ENCODE measurements at places on chromosomes 1 and 21. TPM values are rescaled to one million over a fixed set of nuclear protein-coding genes. Genes with fewer than 3 reads are reported as not detected.

NPL gene
- 0.06 TPM for total RNA-seq

NLRP3 gene
- 7.4 TPM for total RNA-seq

TDRKH gene
- total RNA-seq: 7.4 TPM

ARMH1 gene
- total RNA-seq: not detected

LRRC38 gene
- not detected for total RNA-seq

NBPF6 gene
- total RNA-seq: not detected

SPATA46 gene
- total RNA-seq: not detected

CFAP107 gene
- total RNA-seq: not detected

EFNA1 gene
- total RNA-seq: 26.3 TPM

SELP gene
- total RNA-seq: not detected

RBM8A gene
- 228 TPM for total RNA-seq

KCND3 gene
- not detected for total RNA-seq

USH2A gene
- not detected for total RNA-seq

DNA sequence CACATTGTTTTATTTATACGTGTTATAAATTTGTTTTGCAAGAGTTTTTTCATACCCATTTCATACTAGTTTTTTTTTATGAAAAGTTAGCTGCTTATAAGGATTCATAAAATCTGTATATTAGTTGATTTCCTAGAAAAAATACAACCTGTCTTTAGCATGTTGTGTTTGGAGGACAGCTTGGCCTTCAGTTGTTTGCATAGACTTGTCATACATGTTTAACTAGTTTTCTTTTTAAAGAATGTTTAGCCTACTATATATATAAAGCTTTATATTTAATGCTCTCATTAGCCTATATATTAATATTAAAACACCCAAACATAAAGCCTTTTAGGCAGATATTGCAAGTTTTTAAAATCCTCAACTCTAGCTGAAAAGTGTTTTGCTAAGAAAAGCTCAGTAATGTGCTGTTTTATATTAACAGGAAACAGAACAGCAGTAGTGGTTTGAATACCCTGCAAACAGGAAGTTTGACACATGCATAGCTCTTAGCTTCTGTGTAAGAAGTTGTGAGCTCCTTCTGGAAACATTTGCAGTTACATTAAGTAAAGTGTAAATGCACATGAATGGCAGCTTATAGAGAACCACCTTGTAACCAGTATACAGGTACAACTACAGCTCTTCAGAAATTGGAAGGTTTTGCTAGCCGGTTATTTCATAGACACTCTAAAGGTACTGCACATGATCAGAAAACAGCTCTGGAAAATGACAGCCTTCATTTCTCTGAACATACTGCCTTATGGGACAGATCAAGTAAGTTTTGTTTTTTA lies at the start of gene PRKACB:
Gene PRKACB, plus strand, starts transcription at position 476 of the 770 bp plus-strand sequence. Its CDS starts 91 bp downstream, at position 567.
- DNase-seq: peak; percentile 26

DNA sequence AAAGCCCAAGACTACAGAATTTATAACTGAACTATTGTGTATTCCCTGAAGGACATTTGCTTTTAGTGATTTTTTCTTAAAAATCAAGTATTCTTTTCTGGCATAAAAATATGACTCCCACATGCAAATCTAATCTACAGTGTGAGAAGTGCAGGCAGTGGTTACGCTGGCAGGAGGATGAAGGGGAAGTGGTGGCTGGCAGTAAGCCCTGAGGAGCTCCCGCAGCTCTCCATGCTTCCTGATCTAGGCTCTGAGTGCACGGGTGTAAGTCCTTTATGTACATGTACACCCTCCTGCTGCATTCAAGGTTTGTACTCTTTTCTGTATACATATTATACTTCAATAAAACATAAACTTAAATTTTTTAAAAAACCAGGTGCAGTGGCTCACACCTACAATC lies 67.5 kb upstream of the PRDX6 start:
- no peak for DNase-seq

DNA sequence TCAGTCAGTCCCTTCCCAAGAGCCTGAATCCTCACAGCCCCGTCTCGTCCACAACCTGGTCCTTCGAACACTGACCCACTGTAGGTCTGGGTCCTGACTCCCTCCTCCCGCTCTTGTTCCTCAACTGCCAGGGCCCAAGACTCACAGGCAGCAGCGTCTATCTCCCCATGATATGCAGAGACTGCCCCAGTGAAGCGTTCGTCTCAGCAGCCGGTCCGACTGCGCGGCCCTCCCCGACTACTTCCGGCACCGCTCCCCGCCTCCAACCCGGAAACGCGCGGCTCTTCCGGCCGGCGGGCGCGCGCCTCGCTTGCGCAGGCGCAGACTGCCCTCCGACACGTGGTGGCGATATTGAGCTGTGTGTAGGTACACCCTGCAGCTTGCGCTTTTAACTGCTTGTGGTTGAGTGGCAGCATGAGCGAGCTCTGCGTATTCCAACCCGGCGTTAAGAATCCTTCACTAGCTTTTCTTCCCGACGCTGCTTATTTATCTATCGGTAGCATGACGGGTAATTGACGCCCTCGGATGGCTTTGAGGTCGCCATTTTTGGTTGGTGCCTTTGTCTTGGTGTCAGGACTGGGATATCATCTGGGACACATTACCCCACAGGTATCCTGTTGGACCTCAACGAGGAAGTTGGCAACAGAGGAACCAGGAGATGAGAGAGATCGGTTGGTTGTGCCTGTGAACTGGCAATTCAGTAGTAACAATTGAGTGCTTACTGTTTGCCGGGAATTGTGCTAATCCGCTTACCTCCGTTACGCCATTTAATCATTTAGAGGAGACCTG lies at the start of gene TAF12:
Gene TAF12, minus strand, starts transcription at position 221 of the 789 bp plus-strand sequence. CDS start 20,986 bp downstream, outside the sequence.
- peak; percentile 78 for DNase-seq

- no peak for DNase-seq
Observed at GRCh38 chr21:42330380-42331371, 15.5 kb upstream of the TFF3 start.

DNA sequence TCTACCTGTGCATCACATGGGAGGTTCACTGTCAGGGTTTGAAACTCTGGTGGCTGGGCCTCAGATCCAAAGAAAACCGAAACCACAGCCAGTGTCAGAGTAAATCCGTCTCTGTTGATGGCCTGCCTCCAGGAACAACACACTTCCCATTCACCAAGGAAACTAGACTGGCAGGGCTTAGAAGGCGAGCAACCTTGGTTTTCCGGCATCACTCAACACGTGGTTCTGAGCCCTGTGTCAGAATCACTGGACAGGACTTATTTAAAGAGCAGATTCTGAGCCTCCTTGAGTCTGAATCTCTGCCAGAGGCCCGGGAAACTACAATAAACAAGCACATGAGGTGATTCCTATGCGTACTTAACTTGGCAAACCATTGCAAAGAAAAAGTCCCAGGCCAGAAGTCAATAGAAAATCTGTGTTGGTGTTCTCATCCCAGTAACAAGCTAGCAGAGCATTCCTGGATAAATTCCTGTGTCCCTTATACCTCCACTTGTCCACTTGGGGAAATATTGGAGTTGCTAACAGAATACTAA lies 70.0 kb downstream of the KCTD3 start:
- no peak for DNase-seq

DNA sequence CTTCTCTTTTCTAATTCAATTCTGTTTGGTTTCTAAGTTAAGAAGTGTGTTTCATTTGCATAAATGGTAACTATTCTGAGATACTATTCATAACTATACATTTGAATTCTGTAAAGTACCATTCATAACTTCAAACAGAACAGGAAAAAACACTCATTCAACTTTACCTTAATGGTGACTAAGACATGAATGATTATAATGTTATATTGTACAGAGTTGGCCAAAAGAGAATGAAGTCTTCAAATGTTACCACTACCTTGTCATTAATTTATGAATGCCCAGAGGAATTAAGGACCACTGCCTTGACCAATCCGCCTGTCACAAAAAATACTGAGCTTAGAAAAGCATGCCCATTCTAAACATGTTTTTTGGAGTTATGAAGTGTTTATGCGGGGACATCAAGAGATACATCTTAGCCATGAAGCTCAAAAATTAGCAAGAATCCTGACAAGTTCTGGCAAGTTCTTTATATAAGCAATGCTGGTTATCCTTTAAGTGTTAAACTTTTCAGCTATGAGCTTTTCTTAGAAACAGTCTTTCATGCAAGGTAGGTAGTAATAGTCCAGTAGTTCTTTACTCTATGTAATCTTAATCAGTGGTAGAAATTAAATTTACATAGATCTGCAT lies 7.9 kb downstream of the WASF2 start:
- no peak for DNase-seq

DNA sequence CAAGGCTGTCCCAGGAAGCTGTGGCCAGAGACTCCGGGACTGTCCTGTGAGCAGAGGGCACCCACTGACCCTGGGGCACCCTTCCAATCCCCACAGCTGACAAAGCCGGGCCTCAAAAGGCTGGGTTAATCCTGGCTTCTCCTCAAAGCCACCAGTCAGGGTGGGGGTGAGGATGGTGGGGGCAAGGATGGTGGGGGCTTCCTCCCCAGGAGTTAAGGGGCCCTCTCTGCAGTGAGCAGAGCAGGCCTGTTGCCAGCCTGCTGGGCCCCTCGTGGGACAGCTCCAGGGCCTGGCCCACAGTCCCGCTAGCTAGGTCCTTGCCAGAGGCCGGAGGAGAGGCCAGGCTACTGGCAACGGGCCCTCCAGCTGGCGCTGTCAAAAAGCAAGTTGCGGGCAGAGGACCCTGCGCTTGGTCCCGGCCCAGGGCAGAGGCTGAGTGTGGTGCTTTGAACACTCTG lies 37.9 kb upstream of the CCDC27 start:
- no peak for DNase-seq

GRCh38 chr1:181095763-181096184 lies 7.3 kb downstream of the IER5 start:
- no peak for DNase-seq

GRCh38 chr21:42025376-42026081 lies 15.4 kb upstream of the ZBTB21 start:
- DNase-seq: no peak

DNA sequence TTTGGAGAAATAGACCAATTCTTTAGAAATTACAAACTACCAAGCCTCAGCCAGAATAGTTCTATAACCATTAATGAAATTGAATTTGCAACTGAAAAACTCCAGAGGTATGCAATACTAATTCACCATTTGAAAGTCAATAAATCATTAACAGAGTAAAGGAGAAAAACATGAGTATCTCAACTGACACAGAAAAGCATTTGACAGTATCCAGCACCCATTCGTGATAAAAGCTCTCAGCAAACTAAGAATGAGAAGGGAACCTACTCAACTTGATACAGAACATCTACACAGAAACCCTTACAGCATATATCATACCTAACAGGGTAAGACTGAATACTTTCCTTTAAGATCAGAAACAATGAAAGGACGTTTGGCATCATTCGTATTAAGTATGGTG lies 54.3 kb downstream of the ST6GALNAC5 start:
- DNase-seq: peak; percentile 18

GRCh38 chr1:46026531-46026930 lies 105.9 kb downstream of the PIK3R3 start:
- DNase-seq: no peak

- no peak for DNase-seq
Observed at GRCh38 chr1:25255706-25256577, 8.7 kb upstream of the RSRP1 start.

GRCh38 chr21:44911384-44912157 lies 9.1 kb downstream of the ITGB2 start:
- peak; percentile 33 for DNase-seq

GRCh38 chr1:223338811-223339746 lies 24.9 kb downstream of the SUSD4 start:
- DNase-seq: no peak

DNA sequence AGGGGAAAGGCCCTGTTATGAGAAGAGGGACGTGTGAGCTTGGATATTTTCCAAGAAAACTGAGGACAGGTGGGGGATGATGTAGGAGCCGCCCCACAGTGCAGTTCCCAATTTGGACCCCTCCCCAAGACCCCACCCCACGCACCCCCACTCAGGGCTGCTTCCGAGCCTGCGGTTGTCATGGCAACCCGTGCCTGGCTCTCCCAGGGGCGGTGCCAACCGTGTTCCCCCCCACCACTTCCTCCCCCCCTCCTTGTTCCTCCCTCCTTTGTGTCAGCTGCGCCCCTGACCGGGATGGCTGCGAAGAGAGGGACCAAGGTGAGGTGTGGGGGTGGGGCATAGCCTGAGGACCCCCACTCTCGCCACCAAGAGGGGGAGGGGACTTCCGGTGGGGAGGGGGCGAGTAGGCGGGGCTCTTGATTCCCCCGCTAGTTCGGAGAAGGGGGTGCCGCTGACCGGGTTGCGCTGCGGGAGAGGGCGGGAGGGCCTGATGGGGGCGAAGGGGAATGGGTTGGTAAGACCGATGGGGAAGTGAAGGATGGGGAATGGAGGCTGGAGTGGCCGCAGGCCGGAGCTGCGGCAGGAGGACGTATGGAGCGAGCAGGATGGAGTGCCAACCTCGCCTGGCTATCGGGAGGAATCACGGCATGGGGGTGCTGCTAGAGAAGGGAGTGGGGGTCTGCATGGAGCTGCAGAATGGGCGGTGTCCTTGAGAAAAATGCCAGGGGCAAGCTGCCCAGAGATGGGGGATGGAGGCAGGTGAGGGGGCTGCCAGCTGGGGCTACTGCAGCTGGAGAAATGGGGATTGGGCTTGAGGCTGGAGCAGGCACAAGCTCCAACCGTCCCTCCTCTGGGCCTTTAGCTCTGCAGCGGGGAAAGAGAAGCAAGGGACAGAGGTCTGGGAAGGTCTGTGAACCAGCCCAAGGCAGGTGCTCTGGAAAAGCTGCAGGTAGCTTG lies 953 bp downstream of the TRIM46 start:
- DNase-seq: no peak

DNA sequence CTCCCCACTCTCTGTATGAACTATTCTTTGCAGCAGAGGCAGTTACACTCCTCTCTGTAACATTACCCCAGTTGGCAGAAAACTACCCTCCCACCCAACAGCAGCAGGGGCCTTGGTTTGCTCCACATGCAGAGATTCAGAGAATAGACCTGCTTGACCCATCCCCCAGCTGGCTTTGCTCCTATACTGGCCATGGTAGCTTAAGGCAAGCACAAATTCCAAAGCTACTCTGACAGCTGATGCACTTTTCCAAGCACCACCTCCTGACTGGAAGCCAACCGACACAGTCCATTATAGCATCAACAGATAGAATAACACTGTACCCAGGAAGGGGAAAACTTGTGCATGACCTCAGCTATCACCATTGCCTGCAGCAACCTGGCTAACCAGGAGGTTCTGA lies 846.5 kb upstream of the NCAM2 start:
- no peak for DNase-seq

- DNase-seq: no peak
Observed at GRCh38 chr1:61121631-61122030, 39.3 kb downstream of the NFIA start.

DNA sequence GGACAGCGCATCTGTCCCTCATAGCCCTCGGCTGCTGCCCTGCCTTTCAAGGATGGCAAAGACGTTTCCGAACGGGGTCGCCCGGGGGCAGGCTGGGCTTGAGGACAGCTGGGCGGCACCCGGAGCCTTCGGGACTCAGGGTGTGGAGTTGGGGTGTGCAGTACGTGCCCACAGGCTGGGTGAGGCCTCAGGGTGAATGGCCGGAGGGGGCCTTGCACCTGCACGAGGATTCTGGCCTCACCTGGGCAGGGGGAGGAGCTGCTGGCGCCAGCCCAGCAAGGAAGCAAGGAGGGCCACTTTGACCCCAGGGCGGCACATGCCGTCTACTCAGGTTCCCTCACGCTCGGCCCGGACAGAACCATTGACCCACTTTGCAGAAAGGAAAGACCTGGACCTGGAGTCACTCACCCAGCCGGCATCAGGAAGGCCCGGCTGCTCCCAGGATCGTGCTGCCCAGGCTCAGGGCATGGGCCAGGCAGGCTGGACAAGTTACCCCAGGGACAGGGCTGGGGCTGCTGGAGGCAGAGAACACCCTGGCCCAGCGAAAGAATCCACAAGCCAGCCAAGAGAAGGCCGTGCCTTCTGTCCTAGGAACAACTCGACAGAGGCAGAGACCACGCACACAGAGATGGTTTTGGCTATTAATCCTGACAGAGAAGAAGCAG lies 65.1 kb upstream of the TTC34 start:
- no peak for DNase-seq

Data from epithelial cell of proximal tubule (primary cell).